ENCODE measurements at places on chromosomes 13 and 19. TPM values are rescaled to one million over a fixed set of nuclear protein-coding genes. Genes with fewer than 3 reads are reported as not detected.

DNA sequence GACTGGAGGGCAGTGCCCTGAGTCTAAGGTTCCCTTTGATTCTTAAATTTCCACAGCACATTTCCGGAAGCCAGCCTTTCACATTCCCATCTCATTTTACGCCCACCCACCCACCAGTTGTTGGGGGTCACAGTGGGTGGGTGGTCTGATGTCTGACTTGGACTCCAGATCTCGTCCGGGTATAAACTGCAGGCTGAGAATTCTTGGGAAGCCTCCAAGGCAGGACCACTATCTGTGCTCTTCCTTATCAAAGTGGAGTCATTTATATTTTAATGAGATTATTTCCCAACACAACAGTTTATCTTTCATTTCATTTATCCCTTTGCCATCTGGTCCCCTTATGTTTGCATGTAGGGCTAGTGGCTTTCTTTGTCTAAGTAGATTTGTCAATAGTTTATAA is 3.6 kb upstream of the FAM124A start:
- DNase-seq: no peak

- no peak for DNase-seq
Measured at GRCh38 chr13:89852570-89852969, 1494.9 kb upstream of the MIR17HG start.

DNA sequence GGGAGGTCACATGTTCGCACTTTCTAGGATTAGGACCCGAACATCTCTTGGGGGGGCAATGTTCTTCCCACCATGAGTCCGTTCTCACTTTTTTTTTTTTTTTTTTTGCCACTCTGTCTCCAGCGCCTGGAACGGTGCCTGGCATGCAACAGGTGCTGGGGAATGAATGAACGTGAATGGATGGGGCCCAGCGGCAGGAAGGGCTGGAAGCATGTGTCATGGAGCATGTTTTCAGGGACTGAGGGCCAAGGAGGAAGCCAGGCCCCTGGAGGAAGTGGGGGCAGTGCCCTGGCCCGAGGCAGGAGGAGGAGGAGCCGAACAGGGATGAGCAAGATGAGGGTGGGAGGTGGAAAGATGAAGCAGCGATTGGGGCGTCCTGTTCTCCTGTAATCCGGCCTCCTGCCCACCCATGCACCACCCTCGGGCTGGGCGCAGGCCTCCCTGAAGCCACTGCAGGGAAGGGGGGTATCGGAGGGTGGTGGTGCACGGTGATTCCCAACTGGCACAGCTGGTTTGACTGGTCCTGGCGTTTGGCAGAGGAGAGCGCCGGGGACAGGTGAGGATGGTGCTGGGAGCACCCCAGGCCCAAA is 8.8 kb upstream of the SULT2B1 start:
- DNase-seq: peak; percentile 88

GRCh38 chr19:45443462-45444317 is 20.0 kb upstream of the ERCC1 start:
- peak; percentile 84 for DNase-seq

- DNase-seq: no peak
Measured at GRCh38 chr19:44002212-44002565, 568 bp upstream of the ZNF230 start.

GRCh38 chr19:53847555-53847954 is 20.1 kb upstream of the MYADM start:
- DNase-seq: no peak

DNA sequence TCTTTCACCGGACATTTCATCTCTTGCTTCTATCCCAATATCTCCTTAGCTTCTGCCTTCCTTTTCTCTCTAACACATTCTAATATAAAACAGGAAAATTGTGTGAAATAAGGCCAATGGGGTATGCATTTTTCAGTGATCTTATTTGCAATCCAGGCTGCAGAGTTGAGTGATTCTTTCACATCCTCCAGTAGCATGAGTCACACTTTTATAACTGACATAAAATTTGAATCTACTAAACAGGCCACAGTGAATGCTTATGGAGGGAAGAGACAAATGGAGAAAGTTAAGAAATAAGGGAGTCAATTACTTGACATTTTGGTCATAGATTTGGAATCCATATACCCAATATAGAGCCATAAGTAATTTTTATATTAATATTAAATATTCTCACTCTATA is 1037.0 kb upstream of the SPRY2 start:
- peak; percentile 2 for DNase-seq

Gene TPTE2
- total RNA-seq: not detected

- no peak for DNase-seq
Measured at GRCh38 chr19:4547303-4548237, 7.7 kb upstream of the LRG1 start.

DNA sequence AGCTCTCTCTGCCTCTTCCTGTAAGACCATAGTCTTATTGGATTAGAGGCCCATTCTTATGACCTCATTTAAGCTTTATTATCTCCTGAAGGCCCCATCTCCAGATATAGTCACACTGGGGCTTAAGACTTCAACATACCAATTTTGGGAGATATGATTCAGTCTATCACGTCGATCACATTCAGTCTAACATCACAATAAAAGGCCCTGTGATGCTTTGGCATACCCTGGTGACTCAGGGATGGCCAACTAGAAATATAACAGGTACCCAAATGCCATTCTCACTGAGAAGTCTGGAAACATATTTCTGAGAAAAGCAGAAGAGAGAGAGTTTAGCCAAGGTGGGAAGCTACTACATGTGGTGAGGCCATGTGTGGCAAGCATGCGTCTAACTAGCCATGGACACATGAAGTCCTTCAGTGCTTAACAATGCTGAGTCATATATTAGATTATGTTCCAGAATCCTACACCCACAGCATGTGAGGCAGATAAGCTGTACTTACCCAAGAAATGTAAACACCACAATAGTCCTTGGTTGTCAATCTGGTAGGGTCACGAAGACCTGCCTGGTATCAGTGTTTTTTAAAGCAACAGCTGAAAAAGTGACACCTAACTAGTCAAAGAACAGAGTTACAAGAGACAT is 485.1 kb downstream of the FOXO1 start:
- peak; percentile 89 for DNase-seq

Gene CLEC17A
- not detected for total RNA-seq

GRCh38 chr19:34276614-34277013 is 22.3 kb downstream of the GARRE1 start:
- no peak for DNase-seq

DNA sequence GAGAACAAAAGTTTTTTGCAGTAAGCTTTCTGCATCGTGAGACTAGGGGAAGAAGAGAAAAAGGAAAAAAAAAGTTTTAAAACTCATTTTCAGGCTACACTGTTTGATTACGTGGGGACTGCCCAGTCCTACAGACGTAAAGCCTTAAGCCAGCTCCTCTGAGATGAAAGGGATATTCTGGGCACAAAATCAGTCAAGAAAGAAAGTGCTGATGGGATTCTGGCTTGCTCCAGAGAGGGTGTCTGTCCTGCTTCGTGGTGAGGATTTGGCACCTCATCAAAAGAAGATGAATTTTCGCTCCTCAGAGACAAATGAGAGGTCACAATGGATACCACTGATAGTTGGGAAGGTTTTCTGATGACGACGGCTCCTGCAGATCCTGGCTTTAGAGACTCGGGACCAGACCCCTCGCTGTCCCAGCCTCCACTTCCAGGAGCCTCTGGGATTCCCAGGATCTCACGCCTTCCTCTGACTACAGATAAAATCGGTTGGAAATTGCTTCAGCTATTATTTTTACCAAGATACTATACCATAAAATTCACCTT is 9.7 kb downstream of the TEX29 start:
- DNase-seq: no peak

GRCh38 chr13:105410602-105411001 is 1124.9 kb downstream of the EFNB2 start:
- peak; percentile 8 for DNase-seq

GRCh38 chr19:49875857-49876421 is 1.2 kb downstream of the AKT1S1 start:
- no peak for DNase-seq

DNA sequence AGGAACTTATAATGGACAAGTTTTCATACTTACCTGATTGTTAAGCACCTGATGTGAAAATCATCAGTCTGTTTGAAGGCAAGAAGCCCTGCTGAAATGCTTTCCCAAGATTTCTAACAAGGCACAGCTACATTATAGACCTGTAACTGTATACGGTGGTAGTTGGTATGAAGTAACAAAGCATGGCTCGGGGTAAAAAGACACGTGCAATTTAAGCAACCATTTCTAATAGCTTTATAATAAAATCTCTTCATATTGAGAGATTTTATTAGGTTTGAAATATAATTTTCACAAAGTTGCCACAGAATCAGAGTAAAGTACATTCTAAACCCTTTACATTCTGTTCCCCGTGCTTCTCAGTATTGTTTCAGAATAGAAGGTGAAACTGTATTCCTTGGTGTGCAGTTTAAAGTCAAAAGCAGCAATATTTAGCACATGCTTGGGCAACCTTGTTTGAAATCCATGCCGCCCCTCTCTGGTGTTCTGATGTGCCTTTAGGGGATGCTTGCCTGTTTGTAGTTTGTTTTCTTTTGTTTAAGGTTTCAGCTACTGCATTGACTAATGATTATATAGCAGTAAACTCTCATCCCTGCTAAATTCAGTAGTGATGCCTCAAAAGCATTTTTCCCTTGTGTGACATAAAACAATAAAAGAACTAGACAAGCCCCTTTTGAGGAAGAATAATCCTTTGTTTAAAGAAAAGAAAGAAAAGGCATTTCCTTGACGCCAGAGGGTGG is 125.2 kb upstream of the OBI1 start:
- DNase-seq: no peak

Gene GRIK5
- total RNA-seq: under 0.01 TPM

DNA sequence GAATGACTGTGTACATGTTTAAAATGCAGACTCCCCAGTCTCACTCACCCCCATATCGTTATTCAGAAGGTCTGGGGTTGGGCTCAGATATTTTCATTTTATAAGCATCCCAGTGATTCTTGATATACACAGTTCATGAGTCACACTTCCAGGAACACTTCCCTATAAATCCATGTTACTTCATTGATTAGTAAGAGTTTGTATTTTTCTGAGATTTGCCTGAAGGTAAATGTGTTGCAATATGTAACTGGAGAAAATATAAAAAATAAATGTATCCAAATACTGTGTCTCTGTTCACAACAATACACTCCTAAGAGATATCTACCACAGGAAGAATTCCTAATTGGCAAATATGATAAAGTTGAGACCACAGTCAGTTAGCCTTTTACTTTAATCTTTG is 6.6 kb upstream of the PDX1 start:
- peak; percentile 54 for DNase-seq

GRCh38 chr13:112322557-112322956 is 53.6 kb upstream of the SPACA7 start:
- DNase-seq: no peak

Gene GARIN5A
- 0.51 TPM for total RNA-seq

Gene ZNF607
- 8.7 TPM for total RNA-seq

DNA sequence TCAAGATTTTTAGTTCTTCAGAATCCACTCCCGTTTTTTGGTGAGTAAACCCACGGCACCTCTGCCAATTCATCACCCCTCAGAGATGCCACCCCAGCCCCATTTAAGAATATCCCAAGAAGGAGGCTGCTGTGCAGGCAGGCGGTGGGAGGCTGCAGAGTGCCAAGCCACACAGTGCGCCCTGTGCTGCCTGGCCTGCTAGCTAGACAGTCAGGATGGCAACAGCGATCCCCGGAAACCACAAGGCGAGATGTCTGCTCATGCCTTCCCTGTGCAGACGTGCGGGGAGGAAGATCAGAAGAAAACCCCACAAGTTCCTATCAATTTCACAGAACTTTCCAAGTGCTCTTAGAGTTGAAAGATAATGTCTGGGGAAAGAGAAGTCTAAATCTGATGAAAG is 64.8 kb upstream of the GPR183 start:
- DNase-seq: no peak

Gene TYROBP
- not detected for total RNA-seq

Gene CEACAM21
- total RNA-seq: not detected

GRCh38 chr19:14390548-14390947 is 9.3 kb downstream of the ADGRE5 start:
- no peak for DNase-seq

All from bronchial epithelial cell (primary cell).